ENCODE measurements at places on chromosomes 6 and 20.

- DNase-seq = no peak
These were observed 42.8 kb upstream of the RALGAPA2 start for GRCh38 chr20:20755231-20755630.

DNA sequence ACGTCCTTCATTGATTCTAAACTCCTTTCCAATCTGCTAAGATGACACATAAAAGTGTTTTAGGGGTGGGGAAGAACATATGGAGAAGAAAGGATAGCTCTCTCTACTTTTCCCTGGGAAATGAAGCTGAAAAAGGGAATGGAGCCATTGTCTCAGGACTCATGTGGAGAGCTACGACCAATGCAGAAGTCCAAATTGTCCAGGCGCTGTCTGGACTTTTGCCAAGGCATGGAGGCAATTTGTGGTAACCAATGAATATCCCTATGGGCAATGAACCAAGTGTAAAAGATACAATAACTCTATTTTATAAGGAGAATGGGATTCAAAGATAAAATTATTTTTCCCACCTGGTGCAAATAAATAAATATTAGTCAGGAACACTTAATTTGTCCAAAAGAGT is 16.1 kb downstream of the FBXL4 start:
- no peak for DNase-seq

GRCh38 chr6:46734867-46735719 is at the start of gene PLA2G7:
TSS of gene PLA2G7 (minus strand) at chr6:46735375. CDS start at chr6:46722891, 12,484 bp downstream.
- no peak for DNase-seq

DNA sequence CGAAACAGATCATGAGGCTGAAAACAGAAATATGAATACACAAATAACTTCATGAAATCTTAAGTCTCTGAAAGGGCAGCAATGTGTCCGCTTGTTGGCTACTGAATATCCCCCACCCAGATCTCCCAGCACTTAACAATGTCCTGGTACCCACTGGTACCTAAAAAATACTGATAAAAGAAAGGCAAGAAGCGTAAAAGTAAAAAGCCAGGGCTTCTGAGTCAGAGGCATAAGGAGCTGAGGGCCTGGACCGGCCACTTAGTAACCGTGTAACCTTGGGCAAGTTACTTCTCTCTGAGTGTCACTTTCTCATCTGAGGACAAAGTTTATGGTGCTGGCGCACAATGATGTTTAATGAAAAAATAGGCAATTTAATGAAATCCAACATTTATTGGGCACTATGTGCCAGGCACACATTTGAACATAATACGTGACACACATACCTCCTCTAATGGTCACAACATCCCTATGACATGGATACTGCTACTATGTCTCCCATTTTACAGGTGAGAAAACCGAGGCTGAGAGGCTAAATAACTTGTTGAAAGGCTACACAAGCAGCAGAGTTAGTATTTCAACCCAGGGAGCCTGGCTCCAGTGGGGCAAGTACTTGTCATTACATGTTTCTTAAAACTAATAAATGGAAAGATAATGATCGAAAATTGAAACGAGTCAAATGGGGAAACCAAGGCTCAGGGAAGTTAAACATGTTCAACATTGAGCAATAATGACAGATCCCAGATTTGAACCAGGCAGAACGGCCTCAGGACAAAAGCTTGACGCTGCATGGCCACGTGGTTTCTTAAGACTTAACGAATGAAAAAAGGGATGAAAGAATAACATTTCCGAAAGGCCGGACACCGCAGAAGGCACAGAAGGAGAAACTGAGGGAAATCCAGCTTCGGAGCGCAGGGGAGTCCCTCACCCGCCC is 828 bp downstream of the TP53RK start:
- DNase-seq = no peak

- DNase-seq = no peak
These were observed 23.3 kb downstream of the HUS1B start for GRCh38 chr6:633611-634010.

- DNase-seq = no peak
These were observed 3.3 kb downstream of the ID1 start for GRCh38 chr20:31608251-31608945.

GRCh38 chr20:63309261-63310071 is 16.5 kb downstream of the COL20A1 start:
- DNase-seq = no peak

GRCh38 chr20:24497851-24498250 is 28.4 kb downstream of the SYNDIG1 start:
- no peak for DNase-seq

DNA sequence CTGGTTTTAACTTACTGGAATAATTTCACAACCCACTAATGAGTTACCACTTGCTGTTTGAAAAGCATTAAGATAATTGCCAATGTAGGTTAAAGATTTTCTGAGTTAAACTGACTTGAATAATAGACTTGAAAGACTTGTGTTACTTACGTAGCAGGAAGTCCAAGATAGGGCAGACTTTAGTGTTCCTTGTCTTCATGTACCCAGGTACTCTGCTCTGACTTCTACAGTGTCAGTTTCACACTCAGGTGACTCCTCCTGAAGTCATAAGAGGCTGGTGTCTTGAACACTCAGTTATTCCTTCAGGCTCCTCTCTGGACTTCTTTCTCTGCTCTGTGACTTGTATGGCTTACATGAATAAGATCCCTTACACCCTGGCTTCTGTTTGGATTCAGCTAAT is 76.3 kb upstream of the SGK1 start:
- DNase-seq = no peak

DNA sequence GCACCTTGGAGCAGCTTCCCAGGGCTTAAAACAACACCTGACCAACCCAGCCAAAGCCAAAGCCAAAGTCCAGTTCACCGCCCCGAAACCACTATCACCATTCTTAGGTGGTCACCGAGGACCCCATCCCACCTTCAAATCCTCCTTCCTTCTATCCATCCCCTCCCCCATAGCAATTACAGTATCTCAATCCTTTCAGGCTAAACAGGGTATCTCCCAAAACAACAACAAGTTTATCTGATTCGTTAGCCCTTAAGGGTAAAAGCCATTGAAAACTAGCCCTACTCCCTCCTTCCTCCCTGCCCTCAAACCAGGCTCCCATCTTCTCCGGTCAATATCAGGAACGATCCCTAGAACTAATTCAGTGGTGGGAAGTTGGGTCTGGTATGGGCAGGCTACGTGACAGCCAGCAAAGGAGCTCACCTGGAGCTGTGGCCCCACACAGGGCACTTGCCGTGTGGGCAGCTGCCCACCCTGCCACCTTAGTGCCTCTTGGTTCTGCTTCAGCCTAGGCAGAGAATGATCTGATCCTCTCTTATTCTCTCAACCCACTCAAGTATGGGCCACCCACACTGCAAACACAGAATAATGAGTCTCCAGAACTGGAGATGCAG is 2.0 kb downstream of the ARHGAP18 start:
- DNase-seq = no peak

DNA sequence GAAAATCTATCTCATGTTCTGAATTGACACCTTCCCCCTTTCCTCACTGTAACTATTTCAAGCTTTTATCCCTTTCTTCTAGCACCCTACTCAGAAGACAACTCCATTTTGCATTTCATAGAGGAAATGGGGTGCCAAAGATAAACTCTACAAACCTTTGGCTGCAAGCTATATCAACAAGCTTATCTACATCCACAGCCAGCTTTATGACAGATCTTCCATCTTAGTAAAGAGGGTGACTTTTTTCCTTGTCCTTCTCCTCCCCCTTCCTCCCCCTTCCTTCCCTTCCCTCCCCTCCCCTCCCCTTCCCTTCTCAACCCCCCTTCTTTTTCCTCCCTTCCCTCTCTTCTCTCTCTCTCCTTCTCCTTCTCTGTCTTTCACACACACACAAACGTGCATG is 58.0 kb upstream of the OLIG3 start:
- no peak for DNase-seq

DNA sequence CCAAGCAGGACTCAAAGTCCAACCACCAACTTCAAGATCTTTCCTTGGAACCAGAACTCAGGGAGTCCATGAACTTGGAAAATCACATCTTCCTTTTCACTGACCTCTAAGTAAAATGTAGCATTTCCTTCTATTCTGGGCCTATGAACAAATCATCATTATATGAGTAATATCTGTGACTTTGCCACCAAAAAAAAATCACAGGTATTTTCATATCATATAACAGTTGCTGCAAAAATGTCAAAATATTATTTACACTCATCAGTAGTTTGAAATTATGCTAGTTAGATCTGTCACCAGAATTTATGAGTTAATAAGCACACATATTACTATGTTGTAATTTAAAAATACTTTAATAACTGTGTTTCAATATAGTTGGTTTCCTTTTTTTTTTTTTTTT is 27.3 kb upstream of the TLDC2 start:
- no peak for DNase-seq

GRCh38 chr6:154792761-154793160 is 59.5 kb downstream of the SCAF8 start:
- DNase-seq = no peak

- no peak for DNase-seq
These were observed 21.6 kb downstream of the MOCS3 start for GRCh38 chr20:50980071-50980681.

GRCh38 chr6:99092461-99092860 is 144.7 kb upstream of the FBXL4 start:
- no peak for DNase-seq

DNA sequence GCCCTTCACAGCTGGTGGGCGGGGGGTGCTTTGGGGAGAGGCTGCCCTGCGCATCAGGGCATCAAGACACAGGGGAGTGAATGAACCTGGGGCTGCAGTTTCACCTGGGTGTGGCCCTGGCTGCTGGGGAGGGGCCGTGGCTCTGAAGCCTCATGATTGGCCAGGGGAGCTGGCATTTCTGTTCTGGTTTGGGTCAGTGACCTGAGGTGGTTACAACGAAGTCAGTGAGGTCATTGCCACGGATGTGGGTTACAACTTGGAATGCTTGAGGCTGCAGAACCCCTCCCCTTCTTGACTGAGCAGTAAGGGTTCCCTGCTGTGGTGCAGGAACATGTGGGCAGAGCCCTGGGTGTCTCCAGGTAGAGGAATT is 3.0 kb downstream of the TCEA2 start:
- peak; percentile 31 for DNase-seq

DNA sequence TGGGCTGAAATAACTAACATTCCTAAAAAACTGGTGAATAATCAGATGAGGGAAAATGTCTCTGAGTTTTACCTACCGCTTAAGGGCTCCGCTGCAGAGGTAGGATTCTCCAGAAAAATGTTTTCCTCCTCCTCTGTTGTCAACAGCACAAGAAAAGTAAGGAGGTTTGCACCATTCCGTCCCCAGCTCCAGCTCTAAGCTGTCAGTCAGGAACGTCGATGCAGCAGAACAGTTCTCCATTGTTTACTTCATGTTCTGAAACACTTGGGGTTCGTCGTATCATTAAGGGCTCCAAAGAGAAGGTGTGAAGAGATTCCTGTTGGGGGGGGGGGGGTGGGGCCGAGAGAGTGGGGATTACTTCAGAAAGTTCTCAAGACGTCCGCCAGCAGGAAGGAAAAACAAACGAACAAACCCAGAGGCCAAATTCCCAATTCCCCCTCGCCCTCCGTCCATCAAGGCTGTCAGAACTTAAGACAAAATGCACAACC is 734 bp downstream of the MMS22L start:
- no peak for DNase-seq

GRCh38 chr20:55678126-55678525 is 327.2 kb downstream of the CBLN4 start:
- DNase-seq = no peak

- DNase-seq = no peak
These were observed 259.7 kb downstream of the HDGFL1 start for GRCh38 chr6:22829070-22829469.

DNA sequence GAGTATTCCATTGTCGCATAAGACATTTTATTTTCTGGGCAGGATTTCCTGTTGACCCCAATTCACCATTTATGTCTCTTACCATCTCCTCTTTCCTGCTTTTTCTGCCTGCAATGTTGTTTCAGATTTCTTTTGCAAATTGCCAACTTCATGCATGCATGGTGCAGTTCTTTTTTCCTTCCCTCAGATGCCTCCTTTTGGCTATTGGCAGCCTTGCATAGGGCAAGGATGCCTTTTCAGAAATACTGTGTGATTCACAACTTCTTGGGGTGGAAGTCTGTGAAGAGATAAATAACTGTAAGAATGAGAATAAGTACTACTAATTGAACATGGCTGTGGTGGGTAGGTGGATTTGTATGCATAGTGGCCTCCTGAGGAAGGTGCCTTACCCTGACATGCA is 116.7 kb downstream of the SOX4 start:
- DNase-seq = no peak

DNA sequence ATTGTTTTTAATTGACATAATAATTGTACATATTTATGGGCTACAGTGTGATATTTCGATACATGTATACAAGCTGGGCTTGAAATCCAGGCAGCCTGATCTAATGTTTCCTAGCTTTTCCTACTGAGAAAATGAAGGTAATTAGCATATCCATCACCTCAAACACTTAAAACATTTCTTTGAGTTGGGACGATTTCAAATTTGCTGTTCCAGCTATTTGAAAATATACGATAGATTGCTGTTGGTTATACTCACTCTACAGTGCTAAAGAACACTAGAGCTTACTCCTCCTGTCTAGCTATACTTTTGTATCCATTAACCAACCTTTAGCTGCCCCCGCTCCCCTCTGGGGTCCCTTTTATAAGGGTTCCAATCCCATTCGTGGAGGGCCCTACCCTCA is 4.7 kb downstream of the LHFPL5 start:
- DNase-seq = no peak

DNA sequence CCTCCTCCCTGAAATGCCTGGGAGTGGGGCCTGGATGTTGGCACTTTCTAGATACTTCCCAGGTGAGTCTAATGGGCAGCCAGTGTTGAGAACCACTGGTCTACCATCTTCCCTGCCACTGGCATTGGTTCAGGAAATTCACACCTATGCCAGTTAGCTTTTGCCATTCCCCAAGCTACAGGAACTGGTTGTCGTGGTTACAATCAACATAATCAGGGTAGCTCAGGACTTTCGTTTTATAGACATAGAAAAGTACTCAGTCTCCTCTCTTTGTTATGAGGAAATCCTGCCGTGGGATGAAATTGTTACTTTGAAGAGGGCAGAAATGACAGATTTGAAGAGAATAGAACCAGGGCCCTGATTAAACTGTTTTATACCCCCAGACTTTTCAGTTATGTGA is 127.9 kb upstream of the FOXO3 start:
- no peak for DNase-seq

GRCh38 chr6:73460056-73460455 is 1.5 kb upstream of the MTO1 start:
- DNase-seq = no peak

DNA sequence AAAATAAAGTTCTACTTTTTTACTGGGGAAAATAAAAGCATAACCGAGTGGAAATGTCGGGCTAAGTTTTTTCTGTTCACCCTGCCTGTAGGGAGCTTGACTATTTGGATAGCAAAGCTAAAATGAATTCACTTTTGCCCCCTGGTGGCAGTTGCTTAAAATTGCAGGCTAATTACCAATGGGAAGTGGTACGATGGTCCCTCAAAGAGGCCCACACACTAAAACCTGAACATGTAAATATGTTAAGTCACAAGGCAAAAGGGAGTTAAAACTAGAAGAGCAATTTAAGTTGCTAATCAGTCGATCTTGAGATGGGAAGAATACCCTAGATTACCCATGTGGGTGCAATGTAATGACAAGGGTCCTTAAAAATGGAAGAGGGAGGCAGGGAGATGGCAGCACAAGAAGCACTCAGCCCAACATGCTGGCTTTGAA is 916 bp upstream of the SUN5 start:
- no peak for DNase-seq

- DNase-seq = no peak
These were observed 77.3 kb downstream of the OPN5 start for GRCh38 chr6:47859175-47859574.

GRCh38 chr6:87747646-87748045 is 45.6 kb upstream of the AKIRIN2 start:
- DNase-seq = no peak
